Panc1 (cell line): ENCODE measurements at places on chromosomes 13 and 19. TPM values are rescaled to one million over a fixed set of nuclear protein-coding genes. Genes with fewer than 3 reads are reported as not detected.

The TPRX2 gene
- not detected for total RNA-seq

The CYP4F12 gene
- total RNA-seq, result 1.7 TPM

The ZNF667 gene
- total RNA-seq, result not detected

The CRX gene
- not detected for total RNA-seq

The CEP89 gene
- total RNA-seq, result 39.9 TPM

The ARMC6 gene
- 51.4 TPM for total RNA-seq

The PSMD8 gene
- total RNA-seq, result 388 TPM

The FUT3 gene
- total RNA-seq, result 0.36 TPM

The BLVRB gene
- 45.6 TPM for total RNA-seq

The CD37 gene
- 0.33 TPM for total RNA-seq

The LILRA6 gene
- total RNA-seq, result 0.08 TPM

The NXNL1 gene
- total RNA-seq, result not detected
